ENCODE measurements at places on chromosomes 5 and 9.

DNA sequence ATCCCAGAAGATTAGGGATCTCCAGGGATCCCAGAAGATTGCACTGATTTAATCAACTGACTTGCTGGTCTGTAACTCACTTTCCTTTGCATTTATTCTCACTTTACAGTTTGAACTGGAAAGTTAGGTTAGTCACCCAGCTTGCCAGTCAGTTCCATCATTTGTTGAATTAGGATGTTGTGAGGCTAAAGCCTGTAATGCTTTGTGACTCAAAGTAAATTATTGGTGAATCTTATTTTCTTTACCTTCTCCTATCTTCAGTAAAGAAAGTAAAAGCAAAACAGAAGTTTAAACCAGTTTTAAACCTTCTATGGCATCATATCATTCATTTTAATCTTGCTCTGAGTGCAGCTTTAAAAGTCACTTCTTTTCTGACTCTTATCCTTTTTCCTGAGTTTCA lies 85.8 kb downstream of the SLC44A1 start:
- no peak for DNase-seq

DNA sequence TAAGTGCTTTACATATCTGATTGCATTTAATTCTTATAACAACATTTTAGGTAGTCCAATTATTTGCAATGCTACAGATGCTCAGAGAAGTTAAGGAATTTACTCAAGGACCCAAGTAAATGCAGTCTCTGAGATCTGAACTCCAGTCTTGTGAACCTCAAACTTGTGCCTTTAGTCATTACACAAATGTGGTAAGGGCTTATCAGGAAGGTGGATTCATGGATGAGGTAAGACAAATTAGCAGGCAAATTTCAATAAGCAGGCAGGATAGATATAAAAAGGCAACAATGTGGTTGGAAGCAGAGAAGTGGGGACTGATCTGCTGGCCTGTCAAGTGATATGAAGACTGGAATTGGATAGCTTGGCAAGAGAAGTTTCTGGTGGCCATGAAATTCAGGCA lies 29.5 kb downstream of the HMHB1 start:
- no peak for DNase-seq

DNA sequence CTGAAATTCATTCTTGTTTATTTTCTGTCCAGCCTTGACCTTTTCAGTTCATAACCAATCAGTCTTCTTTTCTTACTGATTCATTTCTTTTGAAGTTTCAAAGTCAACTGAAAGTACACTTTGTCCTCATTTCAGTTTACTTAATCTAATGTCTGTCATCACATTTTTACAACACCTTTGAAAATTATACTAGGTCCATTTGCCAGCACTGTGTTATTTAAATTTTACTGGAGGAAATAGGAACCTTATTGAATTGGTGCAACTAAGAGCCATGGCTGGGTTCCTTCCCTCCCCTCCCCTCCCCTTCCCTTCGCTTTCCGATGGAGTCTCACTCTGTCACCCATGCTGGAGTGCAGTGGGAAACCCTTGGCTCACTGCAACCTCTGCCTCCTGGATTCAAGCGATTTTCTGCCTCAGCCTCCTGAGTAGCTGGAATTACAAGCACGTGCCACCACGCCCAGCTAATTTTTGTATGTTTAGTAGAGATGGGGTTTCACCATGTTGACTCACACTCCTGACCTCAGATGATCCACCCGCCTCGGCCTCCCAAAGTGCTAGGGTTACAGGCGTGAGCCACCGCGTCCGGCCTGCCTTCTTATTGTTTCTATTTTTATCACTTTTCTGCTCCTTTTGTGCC lies 6.3 kb downstream of the RMI1 start:
- DNase-seq = peak; percentile 60

DNA sequence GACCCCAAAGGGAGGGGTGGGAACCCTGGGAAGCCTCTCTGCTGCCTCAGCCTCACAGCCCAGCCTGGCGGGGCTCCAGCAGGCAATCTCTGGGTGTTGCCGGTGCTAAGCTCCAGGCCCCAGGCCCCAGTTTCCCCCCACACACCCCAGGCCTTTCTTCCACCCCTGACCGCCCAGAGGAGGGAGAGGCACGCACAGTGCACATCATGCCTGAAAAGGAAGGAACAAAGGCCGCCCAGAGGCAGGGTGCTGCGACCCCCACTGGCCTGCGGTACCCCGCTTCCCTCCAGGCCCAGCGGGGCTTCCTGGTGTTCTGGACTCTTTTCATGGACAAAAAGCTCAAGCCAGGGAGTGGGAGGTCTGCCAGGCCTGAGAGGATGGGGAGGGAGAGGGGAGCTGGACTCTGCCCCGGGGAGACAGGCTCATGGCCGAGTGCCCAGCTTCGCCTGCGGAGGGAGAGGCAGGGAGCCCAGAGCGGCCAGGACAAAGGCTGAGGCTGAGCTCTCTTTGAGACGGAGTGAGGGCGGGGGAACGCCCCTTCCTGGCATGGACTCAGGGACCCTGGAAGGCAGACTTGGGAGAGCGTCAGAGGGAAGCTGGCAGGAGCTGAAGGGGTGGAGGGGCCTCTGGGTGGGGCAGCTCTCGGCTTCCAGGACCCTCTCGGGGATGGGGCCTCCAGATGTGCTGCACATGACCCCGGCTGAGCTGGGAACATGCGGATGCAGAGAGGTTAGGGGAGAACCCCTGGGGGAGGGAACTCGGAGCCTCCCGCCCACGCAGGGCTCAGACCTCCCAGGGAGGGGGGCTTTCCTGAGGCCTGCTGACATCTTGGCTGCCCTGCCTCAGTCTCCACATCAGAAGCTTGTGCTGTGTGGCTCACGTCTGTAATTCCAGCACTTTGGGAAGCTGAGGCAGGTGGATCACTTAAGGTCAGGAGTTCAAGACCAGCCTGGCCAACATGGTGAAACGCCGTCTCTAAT lies 1.8 kb upstream of the ENTPD2 start:
- DNase-seq = no peak

DNA sequence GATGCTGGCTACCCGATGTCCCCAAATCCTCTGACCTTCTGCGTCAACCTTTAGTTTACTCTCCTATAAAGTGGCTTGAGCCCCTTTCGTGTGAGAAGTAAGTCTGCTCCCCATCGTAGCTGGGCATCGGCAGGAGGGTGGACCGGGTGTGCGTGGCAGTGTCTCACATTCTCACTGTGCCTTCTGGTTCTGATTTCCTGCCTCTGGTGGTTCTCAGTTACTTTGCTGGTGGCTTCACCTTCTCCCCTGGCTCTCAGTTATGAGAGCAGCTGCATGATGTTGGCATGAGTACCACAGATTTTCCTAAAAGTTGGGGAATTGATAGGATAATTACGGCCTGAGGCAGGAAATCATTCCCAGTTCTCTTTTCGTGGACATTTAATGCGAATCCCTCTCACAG lies 47.0 kb upstream of the RPS23 start:
- DNase-seq = no peak

GRCh38 chr9:94987731-94988130 lies 261.2 kb downstream of the AOPEP start:
- no peak for DNase-seq

DNA sequence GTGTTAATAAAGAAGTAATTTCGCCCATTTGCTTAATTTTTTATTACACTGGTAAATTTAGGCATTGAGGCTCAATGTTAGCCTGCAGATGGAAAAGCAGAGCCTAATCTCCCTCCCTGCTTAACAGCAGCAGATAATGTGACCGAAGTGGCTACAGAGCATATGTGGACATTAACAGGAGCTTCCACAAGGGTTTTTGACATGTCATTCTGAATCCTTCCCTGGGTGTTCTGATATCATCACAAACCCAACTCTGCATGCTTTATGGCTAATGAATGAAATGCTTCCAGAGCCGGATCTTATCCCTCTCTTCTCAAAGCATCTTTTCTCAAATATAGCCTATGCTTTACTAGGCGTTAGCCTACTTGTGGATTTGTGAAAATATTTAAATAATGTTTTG lies 208.6 kb downstream of the CAAP1 start:
- DNase-seq = no peak

DNA sequence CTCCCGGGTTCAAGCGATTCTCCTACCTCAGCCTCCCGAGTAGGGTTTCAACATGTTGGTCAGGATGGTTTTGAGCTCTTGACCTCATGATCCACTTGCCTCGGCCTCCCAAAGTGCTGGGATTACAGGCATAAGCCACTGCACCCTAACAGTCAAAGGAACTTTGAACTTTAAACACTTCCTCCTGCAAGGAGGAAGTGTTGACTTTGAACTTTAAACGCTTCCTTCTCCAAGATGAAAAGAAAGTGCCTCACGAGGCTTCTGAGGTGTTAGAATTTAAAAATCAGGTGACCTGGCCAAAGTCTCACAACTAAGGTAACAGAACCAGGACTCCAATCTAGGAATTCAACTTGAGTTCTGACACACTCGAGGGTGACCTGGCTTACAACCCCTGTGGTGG lies 150.9 kb downstream of the BRINP1 start:
- no peak for DNase-seq

- peak; percentile 34 for DNase-seq
Observed at GRCh38 chr5:125411744-125412560, 665.5 kb upstream of the ZNF608 start.

- no peak for DNase-seq
Observed at GRCh38 chr5:114977979-114978573, 191.6 kb downstream of the TRIM36 start.

DNA sequence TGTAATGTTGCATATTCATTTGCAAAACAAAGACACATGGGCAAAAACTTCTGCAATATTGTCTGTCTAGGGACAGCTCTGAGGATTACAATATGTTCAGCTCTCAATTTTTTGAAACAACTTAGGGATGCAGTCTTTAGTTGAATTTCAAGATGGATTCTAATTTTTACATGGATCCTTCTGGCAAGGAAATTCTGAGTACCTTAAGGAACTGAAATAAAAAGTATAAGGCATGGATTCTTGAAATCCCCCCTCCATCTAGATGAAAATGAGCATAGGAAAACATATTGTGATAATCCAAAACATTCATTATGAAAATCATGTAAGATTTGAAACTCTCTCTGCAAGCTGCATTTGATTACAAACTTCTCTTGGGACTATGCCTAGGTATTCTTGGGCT lies 568.6 kb downstream of the CETN3 start:
- no peak for DNase-seq

- DNase-seq = no peak
Observed at GRCh38 chr9:87586731-87587355, 89.2 kb downstream of the DAPK1 start.

DNA sequence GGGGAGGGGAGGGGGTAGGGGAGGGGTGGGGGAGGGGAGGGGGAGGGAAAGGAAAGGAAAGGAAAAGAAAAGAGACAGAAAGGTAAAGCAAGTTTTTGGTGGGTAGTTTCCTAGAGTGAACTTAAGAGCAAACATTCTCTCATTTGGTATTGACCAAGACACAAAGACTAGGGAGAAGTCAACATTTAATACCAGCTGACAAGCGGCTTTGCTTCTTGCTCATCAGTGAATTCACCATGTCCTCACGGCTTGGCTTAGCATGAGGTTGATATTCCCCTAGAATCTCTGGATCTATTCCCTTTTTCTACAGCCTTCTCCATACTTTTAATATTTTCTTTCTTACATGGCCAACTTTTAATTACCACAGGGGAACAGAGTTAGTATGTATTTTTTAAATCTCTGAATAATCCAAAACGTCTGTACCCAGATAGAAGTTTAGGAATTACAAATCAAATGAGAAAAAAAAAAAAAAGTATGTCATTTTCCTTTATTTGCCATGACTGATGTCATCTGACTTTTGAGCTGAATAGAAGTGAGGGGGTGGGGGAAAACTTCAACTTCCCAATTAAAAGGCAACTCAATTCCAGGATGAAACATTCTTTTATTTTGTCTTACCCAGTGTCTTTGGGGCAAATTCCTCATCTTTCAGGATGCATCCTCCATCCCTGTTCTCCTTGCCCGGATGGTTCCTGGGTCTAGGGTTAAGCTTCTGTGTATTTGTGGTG lies 40.1 kb upstream of the GLIS3 start:
- DNase-seq = no peak

DNA sequence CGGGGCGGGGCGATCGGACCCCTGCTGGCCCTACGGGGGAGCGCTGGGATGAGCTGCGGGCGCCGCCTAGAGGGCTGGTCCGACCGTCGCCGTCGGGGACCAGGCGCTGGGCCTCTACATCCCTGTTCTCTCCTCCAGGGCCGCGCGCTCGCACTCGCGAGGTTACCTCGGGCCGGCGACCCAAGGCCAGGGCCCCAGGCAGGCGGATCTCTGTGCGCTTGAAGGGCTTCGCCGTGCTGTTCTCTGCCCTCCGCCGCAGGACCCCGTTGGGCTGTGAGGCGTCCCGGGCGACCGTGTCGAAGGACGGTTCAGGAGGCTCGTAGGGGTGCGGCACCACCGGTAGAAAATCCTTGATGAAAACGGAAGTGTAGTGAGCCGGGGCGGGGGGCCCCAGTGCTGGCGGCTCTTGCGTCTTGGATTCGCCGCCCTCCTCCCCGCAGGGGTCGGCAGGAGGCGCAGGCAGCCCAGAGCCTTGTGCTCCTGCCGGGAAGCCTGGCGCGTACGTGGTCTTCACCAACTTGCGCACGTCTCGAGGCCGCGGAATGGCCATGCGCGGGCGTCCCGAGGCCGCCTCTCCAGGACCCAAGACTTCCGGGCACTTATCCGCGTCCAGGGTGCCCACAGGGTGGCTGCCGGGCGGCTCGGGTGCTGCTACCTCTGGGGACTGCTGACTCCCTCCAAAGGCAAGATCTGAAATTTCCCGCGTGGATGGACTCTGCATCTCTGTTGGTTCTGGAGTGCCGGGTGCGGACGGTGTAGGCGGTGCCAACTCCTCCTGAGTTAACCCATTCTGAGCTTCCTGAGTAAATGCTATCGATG lies 2.0 kb downstream of the PROB1 start:
- peak; percentile 38 for DNase-seq

- no peak for DNase-seq
Observed at GRCh38 chr5:156376751-156377150, 49.8 kb downstream of the SGCD start.

GRCh38 chr5:177494346-177495195 lies 2.8 kb downstream of the PDLIM7 start:
- peak; percentile 93 for DNase-seq

- no peak for DNase-seq
Observed at GRCh38 chr5:143055596-143056338, 285.6 kb downstream of the ARHGAP26 start.

DNA sequence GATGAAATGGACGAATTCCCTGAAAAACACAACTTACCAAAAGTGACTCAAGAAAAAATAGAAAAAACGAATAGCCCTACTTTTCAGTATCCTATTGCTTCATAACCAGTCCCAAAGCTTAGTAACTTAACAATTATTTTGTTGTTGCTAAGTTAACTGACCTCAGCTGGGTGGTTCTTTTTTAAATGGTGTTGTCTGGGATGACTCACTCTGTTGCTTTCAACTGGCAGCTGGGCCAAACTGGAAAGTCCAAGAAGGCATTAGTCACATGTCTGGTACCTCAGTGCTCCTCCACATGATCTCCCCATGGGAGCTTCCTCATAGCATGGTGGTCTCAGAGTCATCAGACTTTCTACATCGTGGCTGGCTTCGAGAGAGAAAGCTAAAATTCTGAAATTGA lies 47.8 kb upstream of the ADAMTS2 start:
- peak; percentile 96 for DNase-seq

DNA sequence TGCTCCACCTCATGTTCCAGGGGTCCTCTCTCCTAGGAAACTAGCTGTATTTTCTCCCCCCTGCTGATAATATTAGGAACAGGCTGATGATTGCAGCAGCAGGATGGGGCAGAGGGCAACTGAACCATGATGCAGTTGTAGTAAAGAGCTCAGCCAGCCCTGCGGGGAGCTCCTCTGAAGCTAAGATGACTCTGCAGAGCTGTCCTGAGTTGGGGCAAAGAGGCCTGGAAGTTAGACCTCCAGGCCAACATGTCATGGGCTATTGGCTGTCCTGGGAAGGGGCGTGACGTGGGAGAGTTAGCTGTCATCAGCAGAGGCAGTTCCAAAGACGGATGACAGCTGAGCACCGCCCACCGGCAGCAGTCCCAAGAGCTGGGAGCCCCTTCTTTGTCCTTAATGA lies 6.6 kb upstream of the FBP1 start:
- DNase-seq = no peak

Data from brain microvascular endothelial cell (primary cell).